HAP-1 (cell line): ENCODE measurements at places on chromosomes 5 and 9.

DNA sequence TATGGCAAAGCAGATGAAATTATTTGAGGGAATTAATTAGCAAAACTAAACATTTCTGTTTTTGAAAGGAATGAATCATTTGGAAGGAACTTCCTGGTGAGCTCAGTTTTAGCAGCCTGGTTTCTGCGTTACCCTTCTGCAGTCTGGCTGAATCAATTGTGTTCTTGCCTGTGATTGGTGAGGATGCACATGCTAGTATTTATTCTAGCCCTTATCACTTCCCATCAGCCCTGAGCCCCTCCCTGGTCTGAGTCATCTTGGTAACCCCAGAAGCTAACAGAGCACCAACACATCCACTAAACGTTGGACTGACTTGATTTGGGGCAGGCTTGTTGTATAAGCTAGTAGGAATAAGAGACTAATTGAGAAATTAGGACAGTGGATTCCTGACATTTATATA is 6.6 kb downstream of the TJP2 start:
- no peak for DNase-seq

DNA sequence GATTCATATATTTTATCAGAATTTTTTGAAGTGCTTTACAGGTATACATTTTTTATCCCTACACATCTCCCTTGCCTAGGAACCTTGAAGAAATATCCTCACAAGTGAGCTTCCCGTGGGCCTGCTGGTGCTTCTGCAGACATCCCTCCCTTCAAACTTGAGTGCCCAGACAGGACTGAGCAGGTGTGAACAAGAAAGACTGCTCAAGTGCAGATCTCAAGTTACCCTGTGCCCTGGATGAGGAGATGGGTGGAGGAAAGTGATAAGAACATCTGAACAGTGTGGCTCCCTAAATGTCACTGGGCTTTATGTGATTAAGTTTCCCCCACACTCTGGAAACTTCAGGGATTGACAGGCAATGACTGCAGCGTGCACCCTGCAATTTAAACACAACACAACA is 209.8 kb downstream of the TLE1 start:
- no peak for DNase-seq

DNA sequence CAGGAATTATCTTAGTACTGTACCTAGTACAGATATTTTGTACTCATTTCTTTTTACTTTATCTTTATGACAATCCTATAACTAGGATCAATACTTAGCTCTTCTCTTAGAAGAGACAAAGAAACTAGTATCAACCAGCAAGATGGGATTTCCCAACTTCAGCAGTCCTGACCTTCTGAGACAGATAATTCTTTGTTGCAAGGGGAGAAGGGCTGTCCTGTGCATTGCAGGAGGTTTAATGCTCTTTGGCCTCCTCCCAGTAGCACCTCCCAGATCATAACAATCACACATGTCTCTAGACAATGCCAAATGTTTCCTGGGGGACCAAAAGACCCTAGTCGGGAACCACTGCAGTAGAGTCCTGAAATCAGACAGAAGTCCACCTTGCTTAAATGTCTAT is 424.3 kb upstream of the DMAC1 start:
- DNase-seq, result no peak

- DNase-seq, result no peak
Observed at GRCh38 chr5:168784454-168784853, 205.3 kb upstream of the PANK3 start.

DNA sequence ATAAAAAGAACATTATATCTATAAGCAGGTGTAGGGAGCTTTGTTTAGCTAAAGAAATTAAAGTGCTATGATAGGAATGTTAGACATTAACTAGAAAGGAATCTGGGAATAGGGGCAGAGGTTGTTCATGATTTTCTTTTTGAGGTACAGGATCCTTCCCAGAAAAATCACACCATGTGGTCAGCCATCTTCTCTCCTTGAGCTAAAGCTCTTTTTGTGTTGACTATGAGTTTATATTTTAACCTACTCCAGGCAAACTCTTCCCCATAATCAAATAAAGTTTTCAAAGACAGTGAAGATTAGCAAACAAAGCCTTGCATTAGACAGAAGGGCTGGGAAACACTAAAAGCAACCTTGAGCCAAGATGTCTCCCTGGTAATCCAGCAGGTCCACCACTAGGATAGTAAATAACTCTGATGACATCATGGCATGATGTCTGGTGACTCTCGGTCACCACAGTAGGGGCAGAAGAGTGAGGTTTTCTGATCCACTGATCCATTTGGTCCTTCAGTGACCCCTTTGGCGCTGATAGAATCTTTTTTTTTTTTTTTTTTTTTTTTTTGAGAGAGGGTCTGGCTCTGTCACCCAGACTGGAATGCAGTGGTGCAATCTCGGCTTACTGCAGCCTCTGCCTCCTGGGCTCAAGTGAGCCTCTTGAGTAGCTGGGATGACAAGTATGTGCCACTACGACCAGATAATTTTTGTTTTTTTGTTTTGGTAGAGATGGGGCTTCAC is 30.6 kb upstream of the IL6ST start:
- DNase-seq, result no peak

DNA sequence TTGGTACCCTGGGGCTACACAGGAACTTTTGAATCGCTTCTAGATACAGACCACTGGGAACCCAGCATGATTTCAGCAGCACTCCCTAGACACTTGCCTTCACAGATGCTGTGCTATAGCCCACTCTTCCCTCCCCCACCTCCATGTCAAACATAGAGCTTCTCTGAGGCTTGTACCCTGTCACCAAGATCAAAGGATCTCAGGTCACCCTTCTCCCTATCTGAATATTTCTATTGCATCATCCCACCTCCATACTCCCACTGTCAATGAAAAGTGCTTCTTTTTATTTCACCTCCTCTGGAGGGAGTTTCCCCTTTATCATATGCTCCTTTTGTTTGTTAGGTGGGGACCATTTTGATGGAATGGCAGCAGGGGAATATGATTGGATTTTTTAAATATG is 29.2 kb upstream of the PHF24 start:
- no peak for DNase-seq

DNA sequence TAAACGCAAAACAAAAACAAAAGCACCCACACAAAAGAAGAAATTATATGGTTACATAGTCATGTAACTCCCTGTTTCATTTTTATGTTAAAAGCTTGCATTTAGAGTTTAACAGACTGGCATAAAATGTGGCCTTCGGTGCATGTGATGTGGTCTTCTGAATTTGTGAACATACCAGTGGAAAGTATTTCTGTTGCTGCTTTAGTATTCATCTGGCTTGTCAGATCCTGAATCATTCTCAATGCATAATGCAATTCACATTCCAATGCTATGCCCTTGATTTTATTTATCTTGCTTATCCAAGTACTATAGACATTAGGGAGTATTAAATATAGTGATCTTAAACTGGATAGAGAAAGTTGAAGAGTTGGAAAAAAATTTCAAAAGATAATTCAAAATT is 740.2 kb upstream of the ZNF608 start:
- peak; percentile 47 for DNase-seq

- no peak for DNase-seq
Observed at GRCh38 chr9:92432350-92432749, 8.1 kb upstream of the OMD start.

DNA sequence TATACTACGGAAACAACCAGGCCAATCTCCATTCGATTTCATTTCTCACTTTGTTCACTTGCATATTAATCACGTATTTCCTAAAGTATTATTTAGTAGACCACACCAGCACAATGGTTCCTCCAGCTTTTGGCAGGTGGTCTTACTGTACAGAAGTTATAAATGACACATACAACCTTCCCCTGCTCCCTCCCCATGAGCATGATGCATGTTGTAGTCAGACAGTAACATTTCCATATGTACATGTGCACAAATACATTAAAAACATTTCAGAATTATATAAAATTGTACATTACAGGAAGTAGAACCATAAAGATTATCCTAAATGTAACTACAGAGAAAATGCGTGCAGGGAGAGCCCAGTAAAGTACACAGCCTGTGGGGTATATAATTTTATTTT is 17.0 kb downstream of the SRP19 start:
- no peak for DNase-seq

DNA sequence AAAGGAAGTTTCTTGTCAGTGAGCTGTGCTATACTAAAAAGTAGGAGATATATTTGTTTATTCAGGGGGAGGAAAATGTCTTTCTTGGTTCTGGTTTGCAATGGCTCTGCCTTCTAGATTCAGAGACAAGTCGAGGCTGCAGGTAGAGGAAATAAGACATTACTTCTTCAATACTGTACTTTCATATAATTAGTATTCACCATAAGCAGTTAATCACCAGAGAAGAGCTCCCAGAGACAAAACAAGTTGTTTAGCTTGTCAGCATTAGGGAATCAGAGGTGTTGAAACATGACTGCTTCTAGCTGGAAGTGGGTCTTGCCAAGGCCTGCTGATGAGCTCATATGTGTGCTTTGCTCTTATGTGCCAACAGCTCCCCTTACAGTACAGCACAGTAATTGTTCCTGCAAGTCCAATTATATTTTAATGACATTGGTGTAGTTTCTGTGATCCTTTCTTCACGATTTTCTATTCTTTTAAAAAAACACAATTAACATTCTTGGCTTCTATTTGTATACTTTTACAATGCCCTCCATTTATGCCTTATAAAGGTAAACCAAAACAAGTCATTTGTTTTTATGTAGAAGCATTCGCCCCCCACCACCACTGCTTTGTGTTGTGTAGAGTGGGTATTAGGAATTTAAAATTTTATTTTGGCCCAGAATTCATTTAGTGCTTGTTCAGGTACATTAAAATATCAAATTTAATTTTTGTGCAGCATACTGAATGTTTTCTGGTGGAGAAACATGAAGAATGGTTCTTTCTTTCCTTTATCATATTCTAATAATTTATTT is 112.2 kb downstream of the RPS23 start:
- DNase-seq, result peak; percentile 83

DNA sequence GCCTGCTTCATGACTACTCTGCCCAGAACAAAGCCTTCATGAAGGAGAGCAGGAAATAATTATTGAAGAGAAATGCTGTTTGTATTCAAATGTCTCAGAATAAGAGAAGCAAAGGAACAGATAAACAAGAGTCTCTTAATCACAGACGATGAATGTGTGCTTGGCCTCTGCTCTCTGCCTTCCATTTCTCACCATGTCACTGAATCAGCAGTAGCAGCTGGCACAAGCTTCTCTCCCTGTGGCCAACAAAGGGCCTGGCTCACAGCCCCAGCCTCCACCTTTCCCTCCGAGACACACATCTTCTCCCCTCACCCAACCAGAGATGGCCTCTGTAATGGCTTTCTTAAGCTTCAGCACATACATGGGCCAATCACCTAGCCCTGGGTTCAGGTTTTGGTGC is 128.1 kb upstream of the SLIT3 start:
- DNase-seq, result no peak

GRCh38 chr9:13778631-13779030 is 499.1 kb upstream of the MPDZ start:
- no peak for DNase-seq

DNA sequence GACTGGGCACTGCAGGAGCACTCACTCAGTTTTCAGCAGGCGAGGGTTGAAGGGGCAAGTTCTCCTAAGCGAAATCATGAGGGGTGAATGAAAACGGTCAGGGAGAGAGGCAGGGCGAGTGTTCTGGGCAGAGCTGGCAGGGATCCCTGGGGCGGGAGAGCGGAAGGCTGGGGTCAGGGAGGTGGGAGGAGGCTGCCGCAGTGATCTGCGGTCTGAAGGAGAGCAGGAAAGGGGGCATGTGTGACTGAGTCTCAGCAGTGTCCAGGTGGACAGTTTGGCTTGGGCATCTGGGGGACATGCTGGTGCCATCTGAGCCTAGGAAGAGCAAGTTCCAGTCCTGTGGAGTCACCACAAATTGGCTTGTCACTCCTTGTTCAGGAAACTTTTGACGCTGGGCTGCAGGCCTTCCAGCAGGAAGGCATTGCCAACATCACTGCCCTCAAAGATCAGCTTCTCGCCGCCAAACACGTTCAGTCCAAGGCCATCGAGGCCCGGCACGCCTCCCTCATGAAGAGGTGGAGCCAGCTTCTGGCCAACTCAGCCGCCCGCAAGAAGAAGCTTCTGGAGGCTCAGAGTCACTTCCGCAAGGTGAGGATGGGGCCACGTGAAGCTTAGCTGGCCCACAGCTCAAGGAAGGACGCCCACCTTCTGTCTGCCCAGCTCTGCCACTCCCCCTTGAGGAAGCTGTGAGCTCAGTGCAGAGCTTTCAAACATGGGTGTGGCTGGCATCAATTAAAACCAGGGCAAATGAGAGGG is 31.1 kb downstream of the DYNC2I2 start:
- DNase-seq, result no peak

DNA sequence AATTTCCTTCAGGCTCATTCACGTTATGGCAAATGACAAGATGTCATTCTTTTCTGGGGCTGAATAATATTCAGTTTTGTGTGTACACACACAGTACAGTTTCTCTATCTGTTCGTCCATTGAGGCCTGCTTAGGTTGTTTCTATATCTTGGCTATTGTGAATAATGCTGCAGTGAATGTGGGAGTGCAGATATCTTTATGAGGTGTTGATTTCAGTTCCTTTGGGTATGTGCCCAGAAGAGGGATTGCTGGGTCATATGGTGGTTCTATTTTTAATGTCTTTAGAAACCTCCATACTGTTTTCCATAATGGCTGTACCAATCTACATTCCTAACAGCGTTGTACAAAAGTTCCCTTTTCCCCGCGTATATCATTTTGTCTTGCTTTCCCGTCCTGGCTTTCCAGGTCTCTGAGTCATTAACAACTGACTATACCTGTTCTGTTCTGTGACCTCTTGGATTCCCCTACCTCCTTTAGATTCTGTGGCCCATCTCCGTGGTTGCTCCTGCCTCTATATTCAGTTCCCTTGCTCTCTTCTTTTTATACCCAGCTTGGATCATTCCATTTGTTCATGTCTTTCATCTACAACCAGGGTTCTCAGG is 6.8 kb downstream of the SNX30 start:
- no peak for DNase-seq

DNA sequence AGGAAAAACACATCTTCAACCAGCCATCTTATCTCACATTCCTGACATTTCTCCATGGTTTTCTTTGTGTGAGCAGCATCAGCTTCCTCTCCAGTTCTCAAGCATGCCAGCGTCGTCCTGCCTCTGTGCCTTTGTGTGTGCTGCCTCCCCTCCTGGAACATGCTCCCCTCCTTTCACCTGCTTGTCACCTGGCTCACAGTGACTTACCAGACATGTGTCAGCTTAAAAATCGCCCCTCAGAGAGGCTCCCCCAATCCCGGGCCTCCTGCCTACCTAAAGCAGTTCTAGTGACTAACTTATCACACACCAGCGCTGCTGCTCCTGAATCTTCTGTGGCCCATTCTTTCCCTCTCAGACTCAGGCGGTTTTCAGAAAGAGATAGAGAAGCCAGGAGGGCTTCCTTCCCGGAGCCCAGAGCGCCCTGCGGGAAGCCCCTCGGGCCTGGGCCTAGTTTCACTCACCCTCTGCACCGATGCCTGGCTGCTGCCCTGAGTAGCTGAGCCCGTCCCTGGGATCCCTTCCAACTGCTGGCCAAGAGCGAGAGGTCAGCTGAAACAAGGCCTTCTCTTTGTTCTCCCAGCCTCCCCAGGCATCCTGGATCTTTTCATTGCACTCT is 51.1 kb upstream of the MVB12B start:
- DNase-seq, result no peak

- no peak for DNase-seq
Observed at GRCh38 chr9:3180696-3181048, 336.8 kb upstream of the PUM3 start.
